ENCODE measurements at places on chromosomes 1 and 21.

GRCh38 chr1:208445758-208446203, 201.6 kb upstream of the PLXNA2 start:
- no peak for DNase-seq

GRCh38 chr1:184461321-184461720, 74.5 kb downstream of the C1orf21 start:
- no peak for DNase-seq

DNA sequence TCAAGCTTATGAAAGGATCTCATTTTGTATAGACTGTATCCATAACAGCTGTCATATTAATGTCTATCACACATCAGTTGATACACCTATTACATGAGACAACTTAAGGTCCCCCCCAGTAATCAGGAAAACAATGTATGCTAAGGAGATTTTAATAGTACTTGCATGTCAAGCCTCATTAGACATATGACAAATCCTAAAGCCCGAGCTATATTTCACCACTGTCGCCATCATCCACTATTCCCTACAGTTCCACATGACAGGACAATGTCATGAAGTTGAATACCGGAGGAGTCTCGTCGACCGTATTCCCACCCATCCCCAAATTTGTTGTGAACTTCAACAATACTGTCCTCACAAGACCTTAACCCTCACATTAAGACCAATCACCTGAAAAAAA, 3.4 kb downstream of the HMGN1 start:
- no peak for DNase-seq

GRCh38 chr21:42121794-42122193, 50.7 kb downstream of the UMODL1 start:
- no peak for DNase-seq

DNA sequence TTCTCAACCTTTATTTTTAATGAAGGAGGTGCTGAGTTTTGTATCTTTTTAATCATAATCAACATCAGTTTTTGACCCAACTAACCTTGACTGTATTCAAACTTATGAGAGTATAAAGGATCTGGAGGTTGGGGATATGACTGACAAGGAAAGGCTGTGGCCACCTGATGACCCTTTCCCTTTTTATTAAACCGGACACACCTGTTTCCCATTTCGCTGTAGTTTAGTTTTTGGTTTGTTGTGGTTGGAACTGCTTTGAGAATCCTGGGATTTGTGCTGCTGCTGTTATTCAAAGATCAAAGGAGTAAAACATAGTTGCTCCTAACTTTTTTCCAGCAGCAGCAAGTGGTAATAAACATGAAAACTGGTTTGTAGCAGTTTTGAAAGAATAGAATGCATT, 12.4 kb downstream of the PRPF38A start:
- no peak for DNase-seq

DNA sequence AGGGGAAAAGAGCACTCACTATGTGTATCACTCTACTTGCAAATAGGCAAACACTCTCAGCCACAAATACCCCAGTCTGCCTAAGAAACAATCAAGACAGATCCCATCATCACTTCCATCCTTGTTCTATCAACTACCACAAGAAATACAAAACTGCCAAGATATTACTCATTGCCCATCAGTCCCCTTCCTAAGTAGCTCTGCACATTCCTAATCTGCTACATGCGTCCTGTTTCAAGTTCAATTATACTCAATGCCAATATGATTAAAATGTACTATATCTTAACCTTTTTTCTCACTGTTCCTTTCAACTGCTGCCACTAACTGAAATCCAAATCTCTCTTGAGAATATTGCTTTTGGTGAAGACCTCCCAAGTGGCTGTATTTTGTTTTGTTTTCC, 1688.4 kb downstream of the PLA2G4A start:
- DNase-seq: no peak

DNA sequence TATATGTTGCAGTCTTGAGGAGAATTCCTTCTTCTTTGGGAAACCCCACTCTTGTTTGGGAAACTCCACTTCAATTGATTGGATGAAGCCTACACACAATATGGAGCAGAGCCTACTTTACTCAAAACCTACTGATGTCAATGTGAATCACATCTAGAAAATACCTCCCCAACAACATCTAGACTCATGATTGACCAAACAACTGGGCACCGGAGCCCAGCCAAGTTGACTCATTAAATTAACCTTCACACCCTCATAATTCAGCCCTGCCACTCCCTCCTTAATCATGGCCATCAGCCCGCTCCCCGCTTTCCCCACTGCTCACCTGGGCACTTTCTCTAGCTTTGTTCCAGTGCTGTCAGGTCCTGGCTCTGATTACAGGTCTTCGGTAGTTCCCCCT, 208.1 kb upstream of the MAP1LC3C start:
- DNase-seq: no peak

GRCh38 chr1:33117440-33118085, 36.6 kb downstream of the AZIN2 start:
- DNase-seq: no peak

GRCh38 chr21:15539376-15539775, 190.4 kb upstream of the USP25 start:
- DNase-seq: no peak

DNA sequence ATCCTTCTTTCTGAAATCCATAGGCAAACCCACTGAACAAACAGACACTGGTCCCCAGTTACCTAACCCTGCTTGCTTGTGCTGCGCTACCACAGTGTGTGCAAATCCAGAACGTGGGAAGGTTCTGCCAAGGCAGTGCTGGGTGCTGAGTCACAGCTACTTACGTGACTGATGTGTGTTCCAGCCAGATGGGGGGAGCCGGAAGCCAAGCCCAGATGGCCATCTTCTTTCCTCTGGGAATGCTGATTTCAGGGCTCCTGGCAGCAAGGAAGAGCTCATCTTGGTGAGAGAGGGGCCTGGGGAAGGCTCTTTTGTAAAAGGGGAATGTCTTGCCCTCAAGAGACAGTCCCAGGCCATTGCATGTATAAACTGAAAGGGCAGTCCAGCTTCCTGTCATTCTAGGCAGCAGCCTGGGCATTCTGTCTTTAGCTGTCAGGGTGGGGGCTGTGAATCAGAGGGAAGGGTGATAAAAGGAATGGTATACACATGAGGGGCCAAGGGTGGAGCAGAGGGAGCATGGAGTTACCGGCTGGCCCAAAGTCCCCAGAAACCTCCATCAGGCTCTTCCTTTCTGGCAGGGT, 54.1 kb downstream of the CD46 start:
- peak; percentile 82 for DNase-seq

DNA sequence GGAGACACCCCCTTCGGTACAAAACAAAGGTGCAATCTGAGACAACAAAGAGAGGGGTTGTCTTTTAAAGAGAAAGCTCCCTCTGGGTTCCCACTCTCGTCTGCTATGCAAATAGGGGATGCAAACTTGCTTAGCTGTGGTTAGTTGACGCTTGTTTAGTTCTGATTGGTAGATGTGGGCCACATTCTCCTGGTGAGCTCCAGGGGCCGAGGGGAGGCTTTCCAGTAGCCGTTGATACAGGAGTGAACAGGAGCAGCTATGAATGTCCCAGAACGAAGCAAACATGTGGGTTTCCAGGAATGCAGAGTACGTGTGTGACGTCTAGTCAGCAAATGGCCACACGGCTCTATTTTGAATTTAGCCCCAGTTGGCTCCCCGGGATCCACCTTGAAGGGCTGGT, 14.7 kb downstream of the TFF2 start:
- no peak for DNase-seq

- no peak for DNase-seq
These were observed 143.1 kb downstream of the PHTF1 start for GRCh38 chr1:113616156-113616555.

- no peak for DNase-seq
These were observed 74.2 kb downstream of the SIK1 start for GRCh38 chr21:43352568-43353281.

GRCh38 chr1:1093610-1093943, 19.5 kb upstream of the RNF223 start:
- no peak for DNase-seq

- DNase-seq: no peak
These were observed 26.3 kb downstream of the RGS8 start for GRCh38 chr1:182658055-182658454.

GRCh38 chr1:190436615-190437014, 41.0 kb downstream of the BRINP3 start:
- no peak for DNase-seq

- no peak for DNase-seq
These were observed 317.5 kb downstream of the ASTN1 start for GRCh38 chr1:176847052-176847451.

DNA sequence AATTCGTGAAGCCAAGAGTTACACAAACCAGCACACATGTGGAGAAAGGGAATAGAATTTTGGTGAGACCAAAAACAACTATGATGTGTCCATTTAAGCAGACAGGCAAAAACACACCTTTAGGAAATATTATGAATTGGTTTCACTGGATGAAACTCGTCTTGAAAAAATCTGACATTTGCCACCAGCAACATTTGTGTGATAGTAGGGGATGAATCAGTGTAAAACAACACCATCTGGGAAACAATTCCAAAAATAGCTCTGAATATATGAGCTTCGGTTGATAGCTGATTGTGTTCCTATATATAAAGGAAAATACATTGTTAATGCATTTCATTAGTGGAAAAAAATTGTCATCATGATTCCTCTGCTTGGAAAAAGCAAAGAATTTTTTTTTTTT, 327.8 kb downstream of the PAPPA2 start:
- no peak for DNase-seq

GRCh38 chr1:182059936-182060335, 1.6 kb downstream of the ZNF648 start:
- no peak for DNase-seq

DNA sequence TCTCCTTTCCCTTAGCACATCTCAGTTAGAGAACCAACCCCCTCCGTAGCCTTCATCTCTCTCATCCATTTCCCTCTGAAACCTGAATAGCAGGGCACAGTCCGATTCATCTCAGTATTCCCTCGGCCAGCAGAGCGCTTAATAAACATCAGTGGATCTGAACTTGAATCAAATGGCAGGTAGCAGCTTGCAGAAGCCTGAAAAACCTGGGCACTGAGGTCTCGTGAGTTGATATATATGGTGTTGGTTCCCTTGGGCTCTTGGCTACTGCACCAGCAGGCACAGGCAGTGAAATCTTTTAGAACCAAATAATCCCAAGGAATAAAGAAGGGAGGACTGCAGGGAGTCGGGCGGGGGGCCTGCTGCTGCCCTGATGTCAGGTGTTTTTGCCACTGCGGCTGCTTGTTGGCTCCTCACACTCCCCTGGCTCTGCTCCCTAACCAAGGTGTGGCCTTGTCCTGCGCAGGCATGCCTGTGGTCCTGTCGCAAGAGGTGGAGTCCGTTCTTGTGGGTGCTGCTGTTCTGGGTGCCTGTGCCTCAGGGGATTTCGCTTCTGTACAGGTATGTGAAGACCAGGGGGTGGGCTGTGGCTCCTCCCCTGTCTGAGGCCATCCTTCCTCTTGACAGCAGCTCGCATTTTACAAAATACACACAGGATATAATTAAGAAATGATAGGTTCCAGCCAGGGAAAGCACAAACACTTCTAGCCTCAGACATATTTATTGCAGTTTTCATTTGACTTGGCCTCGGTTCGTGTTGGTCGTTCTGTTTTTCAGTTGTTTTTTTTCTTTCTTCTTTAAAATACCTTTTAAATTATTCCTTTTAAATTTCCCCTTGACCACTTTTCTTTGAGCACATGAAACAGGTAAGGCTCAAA, 140.9 kb upstream of the HOOK1 start:
- no peak for DNase-seq

- DNase-seq: no peak
These were observed 47.5 kb upstream of the DIP2A start for GRCh38 chr21:46411236-46411635.

DNA sequence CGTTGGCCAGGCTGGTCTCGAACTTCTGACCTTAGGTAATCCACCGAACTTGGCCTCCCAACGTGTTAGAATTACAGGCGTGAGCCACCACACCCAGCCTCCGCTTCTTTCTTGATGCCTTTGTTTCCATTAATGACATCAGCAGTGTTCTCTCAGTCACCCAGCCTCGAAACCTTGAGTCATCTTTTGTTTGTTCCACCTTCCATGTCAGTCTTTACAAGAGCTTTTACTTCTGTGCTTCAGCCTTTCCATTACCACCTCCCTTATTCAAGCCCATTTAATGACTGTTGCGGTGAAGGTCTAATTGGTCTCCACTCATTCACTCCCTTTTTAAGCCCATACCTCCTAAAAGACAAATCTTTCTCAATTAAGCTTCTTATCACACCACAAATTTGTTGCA, 146.6 kb upstream of the ADGRL2 start:
- DNase-seq: no peak

GRCh38 chr1:3367376-3367775, 87.1 kb upstream of the ARHGEF16 start:
- DNase-seq: no peak

DNA sequence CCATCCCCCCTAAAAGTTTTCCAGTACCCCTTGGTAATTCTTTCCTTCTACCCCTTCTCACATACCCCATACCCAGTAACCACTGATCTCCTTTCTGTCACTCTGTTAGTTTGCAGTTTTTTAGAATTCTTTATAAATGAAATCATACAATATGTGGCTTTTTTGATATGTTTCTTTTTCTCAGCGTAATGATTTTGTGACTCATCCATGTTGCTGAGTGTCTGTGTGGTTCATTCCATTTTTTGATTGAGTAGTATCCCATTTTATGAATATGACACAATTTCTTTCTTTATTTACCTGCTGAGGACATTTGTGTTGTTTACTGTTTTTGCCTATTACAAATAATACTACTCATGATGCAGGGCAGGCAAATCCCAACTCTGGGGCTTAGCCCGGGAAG, 1605.3 kb downstream of the BRINP3 start:
- no peak for DNase-seq

DNA sequence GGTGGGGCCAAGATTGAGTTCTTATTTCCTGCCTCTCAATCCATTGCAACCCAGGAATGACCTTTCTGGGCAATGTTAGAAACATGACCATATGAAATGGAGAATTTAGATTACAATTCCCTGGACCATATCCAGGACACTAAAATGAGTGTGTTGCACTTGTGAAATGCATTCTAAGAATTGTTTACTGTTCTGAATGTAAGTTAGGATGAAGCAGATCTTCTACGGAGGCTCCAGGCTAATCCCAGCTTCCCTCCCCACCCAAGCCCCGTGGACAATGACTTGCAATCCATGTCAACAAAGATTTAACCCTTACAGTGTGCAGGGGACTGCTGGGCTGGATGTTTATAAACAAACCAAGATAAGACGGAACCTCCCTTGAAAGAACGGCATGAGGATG, 31.7 kb upstream of the HAO2 start:
- no peak for DNase-seq

GRCh38 chr1:69191335-69191734, 376.4 kb upstream of the LRRC7 start:
- DNase-seq: no peak

DNA sequence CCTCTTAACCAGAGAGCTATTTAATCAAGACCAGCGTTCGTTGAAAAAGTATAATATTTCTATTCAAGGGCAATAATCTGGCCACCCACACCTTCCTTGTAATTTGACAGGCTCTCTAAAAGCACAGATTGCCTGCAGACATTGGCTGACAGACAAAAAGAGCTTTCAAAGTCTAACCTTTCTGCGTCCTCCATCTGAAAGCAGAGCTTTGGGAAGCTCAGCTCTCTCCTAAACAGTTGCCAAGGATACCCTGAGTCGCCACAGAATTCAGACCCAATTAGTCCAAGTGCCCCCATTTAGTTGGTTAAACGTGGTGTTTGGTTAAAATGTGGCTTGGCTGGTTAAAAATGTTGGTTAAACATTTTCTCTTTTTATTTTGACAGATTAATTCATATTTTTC, 33.7 kb upstream of the PLA2G2C start:
- no peak for DNase-seq

Measured in C1 segment of cervical spinal cord (tissue), 14 donors.